CD4-positive, alpha-beta memory T cell (primary cell): ENCODE measurements at places on chromosomes 16 and 17. TPM values are rescaled to one million over a fixed set of nuclear protein-coding genes. Genes with fewer than 3 reads are reported as not detected.

The PCYT2 gene
- polyA plus RNA-seq: 27.8 TPM

The HSPB9 gene
- not detected for polyA plus RNA-seq

DNA sequence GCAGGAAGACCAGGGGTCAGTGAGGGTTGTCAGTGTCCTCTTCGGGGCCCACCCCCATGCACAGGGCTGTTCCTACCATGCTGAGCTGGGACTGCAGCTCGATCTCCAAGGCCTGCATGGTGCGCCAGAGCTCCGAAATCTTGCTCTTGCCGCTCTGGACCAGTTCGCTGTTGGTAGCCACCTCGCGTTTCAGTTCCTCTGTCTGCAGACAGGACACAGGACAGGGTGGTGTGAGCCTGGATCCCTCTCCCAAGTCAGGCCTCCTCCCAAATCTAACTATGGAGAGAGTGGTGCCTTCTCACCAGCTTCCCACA is 90.9 kb downstream of the GOSR1 start:
- H3K4me3 ChIP-seq: no peak overlapping the region
- no peak overlapping the region for H3K27ac ChIP-seq
- H3K27me3 ChIP-seq: no peaks in the 10 kb centered on the region
- H3K36me3 ChIP-seq: no peaks in the 10 kb centered on the region

GRCh38 chr17:44599298-44600175 is 42.3 kb downstream of the FZD2 start:
- H3K27ac ChIP-seq: no peak overlapping the region
- no peaks in the 10 kb centered on the region for H3K36me3 ChIP-seq
- H3K27me3 ChIP-seq: no peaks in the 10 kb centered on the region
- no peaks in the 10 kb centered on the region for H3K4me1 ChIP-seq
- no peak overlapping the region for H3K4me3 ChIP-seq

DNA sequence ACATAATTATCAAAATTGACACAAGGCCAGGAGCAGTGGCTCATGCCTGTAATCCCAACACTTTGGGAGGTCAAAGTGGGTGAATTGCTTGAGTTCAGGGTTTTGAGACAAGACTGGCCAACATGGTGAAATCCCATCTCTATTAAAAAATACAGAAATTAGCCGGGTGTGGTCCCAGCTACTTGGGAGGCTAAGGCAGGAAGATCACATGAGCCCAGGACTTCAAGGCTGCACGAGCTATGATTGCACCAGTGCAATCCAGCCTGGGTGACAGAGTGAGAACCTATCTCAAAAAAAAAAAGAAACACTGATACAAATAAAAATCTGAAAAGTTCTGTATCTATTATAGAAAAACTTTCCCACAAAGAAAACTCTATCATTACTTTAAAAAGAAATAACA is 15.5 kb downstream of the MYH10 start:
- no peaks in the 10 kb centered on the region for H3K27me3 ChIP-seq
- H3K27ac ChIP-seq: no peak overlapping the region
- no peak for DNase-seq
- H3K36me3 ChIP-seq: no peaks in the 10 kb centered on the region
- no peak overlapping the region for H3K4me3 ChIP-seq
- no peaks in the 10 kb centered on the region for H3K4me1 ChIP-seq
